ENCODE measurements at places on chromosomes 12 and 14. TPM values are rescaled to one million over a fixed set of nuclear protein-coding genes. Genes with fewer than 3 reads are reported as not detected.

The CCDC38 gene
- total RNA-seq: not detected

The KLRC3 gene
- total RNA-seq: 5.7 TPM

The PDZRN4 gene
- 7.3 TPM for total RNA-seq

The LMO3 gene
- total RNA-seq: 62.1 TPM

The DDX11 gene
- total RNA-seq: 36.2 TPM

The POC1B gene
- 30.1 TPM for total RNA-seq

The GLIPR1L1 gene
- total RNA-seq: not detected

The NPAS3 gene
- 76.7 TPM for total RNA-seq

The TMEM229B gene
- 16.0 TPM for total RNA-seq

The HOXC11 gene
- total RNA-seq: not detected

The CEBPE gene
- total RNA-seq: not detected

- no peak for DNase-seq
These were observed 109.0 kb upstream of the SLC35F4 start for GRCh38 chr14:57974896-57975295.

- no peak for DNase-seq
These were observed 443.5 kb upstream of the RGS6 start for GRCh38 chr14:71488703-71489191.

DNA sequence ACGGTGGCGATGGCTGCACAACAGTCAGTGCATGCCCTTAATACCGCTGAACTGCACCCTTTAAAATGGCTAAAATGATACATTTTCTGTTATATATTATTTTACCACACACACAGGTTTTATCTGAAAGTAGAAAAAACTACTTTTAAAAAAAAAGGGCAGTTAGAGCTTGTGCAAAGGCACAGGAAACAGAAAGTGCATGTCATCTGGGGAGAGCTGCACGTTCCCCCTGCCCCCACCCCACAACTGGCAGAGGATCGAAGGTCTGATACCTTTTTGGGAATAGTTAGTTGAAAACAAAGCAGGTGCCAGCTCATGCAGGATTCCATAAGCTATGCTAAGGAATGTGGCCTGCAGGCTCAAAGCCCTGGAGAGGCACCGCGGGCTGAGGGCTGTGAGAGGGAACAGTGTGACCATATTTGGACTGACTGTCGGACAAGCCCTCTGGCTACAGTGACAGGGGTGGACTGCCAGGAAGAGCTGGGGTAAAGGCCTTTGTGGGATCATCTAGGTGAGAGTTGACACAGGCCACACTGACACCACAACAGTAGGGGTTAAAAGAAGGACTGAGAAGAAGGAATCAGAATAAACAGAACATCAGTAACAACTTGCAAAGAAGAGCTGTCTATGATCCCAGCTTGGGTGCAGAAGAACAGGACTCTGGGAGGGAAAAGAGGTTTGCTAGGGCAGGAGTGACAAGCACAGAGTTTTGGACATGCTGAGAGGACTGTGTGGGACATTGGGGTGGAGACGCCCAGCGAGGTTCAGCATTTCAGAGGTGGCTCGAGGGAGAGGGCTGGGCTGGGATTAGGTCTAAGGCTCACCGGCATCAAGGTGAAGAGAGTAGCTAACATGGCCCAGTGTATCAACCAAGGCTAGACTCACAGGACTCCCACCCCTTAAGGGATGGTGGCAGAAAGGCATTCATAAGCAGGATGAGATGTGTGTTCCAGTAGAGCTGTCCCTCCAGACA lies 54.6 kb downstream of the ACTN1 start:
- no peak for DNase-seq

GRCh38 chr14:36585100-36585499 lies 2.7 kb upstream of the NKX2-8 start:
- DNase-seq: no peak

GRCh38 chr14:21220874-21221477 lies 48.3 kb downstream of the HNRNPC start:
- no peak for DNase-seq

DNA sequence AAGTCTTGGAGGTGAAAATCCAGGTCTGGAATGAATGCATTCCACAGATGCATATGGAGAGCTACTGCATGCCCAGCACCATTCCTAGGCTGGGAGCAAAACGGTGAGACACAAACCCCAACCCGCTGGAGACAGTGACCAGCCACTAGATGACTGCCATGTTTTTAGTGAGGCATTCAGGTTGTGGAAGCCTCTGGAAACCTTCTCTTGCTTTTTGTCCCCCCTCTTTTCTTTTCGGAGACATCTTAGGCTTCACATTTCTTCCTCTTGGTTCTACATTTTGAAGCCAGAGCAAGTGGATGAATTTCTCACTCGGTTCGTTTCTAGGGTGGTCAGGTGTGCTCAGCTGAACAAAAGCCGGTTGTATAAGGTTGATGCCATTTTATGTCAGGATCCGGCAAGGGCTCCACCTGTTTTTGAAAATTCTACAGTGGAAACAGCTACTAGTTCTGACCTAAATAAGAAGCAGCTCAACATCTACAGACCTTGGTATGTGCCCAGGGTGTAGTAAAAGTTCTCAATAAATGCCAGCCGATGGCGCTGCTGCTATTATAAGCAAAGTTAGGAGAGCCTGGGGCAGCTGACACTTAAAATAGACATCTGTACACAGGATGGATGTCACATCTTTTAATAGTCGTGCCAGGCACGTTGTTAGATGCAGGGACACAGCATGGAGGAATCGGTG lies 1.8 kb upstream of the ZNF839 start:
- DNase-seq: peak; percentile 45

DNA sequence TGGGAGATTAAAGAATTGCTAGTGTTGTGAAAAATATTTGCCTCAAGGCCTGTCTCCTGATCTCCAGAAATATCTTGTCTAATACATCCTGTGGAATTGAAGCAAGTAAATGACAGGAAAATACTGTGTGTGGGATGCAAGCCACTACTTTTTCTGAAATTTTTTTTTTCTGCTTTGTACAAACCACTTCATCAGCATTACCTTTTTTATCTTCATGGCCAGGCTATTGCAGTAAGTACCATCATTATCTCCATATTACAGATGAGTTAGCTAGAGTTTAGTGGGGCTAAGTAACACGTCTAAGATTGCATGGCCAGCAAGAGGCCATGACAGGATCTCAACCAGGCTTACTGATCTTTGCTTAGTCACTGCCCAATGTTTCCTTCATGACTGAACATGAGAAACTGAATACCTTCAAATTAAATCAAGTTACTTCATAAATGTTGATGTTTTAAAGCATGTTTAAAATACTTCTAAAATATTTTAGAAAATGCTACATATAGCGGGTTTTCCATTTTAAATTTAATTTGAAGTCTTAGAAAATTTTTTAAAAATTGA lies 273.7 kb downstream of the SLC6A15 start:
- DNase-seq: no peak

DNA sequence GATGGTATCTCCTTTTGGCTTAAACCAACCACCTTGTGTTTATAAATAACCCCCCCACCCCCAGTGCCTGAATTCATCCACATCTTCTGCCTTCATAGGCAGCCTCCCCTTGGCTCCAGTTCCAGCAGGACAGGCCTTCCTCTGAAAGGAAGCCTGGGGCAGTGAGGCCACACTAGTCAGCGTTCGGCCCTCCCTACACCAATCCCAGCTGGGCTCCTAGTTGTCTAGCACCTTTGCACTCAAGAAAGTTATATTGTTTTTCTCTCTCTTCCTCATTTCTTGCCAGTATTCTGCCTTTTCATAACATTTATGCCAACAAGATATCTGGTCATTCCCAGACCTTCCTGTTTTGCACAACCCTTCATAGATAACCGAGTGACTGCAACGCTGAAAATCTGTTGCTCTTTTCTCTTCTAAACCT lies 73.1 kb upstream of the ACTN1 start:
- no peak for DNase-seq

DNA sequence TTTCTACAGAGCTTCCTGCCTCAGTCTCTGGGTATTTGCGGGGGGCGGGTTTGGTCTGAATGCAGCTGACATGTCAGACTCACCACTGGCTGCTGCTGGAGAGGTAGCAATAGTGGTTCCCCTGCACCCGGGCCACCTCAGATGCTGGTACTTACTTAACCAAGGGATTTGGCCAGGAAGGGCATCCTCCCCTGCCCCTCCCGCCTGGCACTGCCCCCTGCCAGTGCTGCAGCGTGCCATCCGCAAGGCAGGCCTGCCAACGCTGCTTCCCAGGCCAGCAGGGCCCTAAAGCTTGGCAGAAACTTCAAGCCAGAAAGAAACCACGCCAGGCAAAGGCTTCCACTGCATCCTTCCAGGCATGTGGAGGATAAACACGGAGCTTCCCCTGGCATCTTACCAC lies 22.1 kb downstream of the RAB35 start:
- peak; percentile 93 for DNase-seq

- no peak for DNase-seq
These were observed 236.2 kb upstream of the FBXO33 start for GRCh38 chr14:39668449-39668848.

DNA sequence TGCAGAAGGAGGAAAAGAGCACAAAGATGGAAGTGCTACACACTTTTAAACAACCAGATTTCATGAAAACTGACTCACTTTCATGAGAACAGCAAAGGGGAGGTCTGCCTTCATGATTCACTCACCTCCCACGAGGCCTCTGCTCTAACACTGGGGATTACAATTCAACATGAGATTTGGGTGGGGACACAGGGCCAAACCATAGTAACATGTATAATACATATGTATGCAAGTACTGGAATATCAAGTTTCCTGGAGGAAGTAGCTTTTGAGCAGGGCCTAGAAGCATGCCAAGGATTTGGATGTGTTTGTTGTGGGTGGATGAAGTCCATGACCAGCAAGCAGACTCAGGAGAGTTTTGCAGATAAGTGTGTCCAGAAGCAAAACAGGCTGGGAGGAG lies 409.0 kb downstream of the RGS6 start:
- no peak for DNase-seq

DNA sequence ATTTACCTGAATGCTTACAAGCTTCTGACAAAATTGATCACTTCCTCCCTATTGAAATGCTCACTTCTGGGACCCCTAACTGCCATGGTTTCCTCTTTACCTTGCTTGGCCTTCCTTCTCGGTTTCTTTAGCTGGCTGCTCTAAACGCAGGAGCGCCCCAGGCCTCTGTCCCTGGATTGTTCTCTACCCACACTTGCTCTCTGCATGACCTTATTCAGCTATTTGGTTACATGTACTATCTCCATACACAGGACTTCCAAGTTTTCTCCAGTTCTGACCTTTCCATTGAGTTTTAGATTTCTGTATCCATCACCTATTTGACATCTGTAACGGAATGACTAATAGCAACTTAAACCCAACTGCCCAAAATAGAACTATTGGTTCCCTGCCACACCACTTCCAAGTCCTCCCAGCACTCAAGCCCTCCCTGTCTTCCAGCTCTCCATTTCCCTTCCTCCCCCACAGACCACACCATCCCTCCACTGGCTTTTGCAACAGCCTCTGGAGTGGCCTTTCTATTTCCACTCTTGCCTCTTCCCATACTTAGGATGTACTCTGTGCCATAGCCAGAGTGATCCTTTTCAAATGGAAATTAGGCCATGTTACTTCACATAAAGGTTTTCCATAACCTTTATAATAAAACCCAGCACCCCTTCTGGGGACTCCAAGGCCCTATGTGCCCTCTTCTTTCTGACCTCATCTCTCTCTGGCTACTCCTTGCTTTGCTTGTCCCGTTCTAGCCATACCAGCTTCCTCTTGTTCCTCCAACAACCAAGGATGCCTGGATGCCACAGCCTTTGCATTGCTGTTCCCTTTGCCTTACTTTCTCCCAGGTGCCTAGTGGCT lies 202.2 kb downstream of the AEBP2 start:
- DNase-seq: no peak

DNA sequence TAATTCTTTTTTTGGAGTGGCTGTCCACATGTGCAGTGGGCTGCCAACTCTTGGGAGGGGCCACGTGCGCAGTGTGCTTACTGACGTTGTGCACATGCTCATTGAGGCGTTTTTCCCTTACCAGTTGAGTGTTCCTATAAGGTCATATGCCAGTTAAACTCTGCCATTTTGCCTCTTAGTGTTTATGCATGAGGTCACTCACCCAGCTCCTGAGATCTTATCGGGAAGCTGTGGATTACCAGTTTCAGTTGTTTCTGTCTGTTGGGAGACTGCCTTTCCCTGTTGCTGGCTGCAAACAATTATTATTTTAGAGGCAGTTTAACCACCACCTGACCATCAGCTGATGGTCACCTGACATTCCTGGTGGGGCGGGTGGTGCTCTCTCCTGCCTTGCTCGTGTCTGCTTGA lies 16.1 kb upstream of the KIF21A start:
- no peak for DNase-seq

- DNase-seq: no peak
These were observed 47.6 kb upstream of the PKP2 start for GRCh38 chr12:32944195-32944594.

- no peak for DNase-seq
These were observed 22.3 kb upstream of the GNS start for GRCh38 chr12:64781280-64782190.

- DNase-seq: no peak
These were observed 28.4 kb downstream of the SARNP start for GRCh38 chr12:55789171-55789570.

DNA sequence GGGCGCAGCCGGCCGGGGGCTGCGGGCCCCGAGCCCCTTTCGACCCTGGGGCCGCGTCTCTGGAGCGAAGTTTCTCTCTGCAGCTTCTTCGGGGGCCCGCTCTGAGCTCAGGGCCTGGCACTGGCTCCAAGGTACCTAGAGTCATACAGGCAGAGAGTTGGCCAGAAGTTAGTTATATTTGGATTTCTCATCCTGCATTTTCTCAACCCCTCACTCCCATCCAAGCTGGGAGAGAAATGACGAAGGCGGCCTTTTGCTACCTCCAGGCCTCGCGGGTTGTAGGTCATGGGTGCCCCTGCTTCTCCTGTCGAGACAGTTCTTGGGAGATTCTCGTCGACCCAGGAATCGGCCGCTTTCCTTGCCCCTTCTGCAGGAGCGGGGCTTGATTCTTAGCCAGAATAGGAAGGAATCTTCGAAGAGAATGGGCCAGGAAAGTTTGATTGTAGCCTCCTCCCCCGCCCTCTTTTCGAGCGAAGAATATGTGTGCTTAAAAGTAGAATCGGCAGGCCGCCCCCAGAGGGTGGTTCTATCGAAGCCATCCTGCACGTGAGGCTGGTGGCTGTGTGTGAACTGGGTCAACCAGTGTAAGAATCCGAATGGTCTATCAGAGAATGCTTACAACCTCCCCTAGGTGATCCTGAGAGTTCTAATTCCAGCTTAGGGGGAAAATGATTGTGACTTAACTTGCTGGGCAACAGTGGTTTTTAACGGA lies 785 bp downstream of the MLEC start:
- no peak for DNase-seq

DNA sequence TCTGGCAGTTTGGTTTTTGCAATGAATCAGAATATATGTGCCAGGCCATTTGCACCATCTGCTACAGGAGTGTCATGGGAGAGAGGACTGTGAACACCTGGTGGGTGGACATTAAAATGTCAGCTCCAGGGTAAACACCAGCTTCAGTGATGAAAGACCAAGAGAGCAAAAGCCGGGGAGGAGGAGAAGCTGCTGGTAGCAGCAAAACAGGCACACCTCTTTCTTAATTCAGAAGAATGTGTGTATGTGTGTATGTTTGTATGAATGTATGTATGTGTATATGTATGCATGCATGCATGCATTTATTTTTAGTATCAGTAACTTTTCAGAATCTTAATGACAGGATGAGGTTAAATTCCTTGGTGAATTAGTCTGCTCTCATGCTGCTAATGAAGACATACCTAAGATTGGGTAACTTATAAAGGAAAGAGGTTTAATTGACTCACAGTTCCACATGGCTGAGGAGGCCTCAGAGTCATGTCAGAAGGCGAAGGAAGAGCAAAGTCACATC lies 357.4 kb upstream of the PRICKLE1 start:
- DNase-seq: no peak

GRCh38 chr14:71264260-71264659 lies 357.0 kb downstream of the PCNX1 start:
- DNase-seq: no peak

- no peak for DNase-seq
These were observed 301.1 kb upstream of the OR4E1 start for GRCh38 chr14:21974741-21975140.

- no peak for DNase-seq
These were observed 322.6 kb downstream of the CCDC91 start for GRCh38 chr12:28512876-28513275.
